ENCODE measurements at places on chromosomes 11 and 22. TPM values are rescaled to one million over a fixed set of nuclear protein-coding genes. Genes with fewer than 3 reads are reported as not detected.

The WNT11 gene
- polyA plus RNA-seq: 18.2 TPM

The SLC22A12 gene
- 3.1 TPM for polyA plus RNA-seq

The CCDC90B gene
- polyA plus RNA-seq: 83.1 TPM

DNA sequence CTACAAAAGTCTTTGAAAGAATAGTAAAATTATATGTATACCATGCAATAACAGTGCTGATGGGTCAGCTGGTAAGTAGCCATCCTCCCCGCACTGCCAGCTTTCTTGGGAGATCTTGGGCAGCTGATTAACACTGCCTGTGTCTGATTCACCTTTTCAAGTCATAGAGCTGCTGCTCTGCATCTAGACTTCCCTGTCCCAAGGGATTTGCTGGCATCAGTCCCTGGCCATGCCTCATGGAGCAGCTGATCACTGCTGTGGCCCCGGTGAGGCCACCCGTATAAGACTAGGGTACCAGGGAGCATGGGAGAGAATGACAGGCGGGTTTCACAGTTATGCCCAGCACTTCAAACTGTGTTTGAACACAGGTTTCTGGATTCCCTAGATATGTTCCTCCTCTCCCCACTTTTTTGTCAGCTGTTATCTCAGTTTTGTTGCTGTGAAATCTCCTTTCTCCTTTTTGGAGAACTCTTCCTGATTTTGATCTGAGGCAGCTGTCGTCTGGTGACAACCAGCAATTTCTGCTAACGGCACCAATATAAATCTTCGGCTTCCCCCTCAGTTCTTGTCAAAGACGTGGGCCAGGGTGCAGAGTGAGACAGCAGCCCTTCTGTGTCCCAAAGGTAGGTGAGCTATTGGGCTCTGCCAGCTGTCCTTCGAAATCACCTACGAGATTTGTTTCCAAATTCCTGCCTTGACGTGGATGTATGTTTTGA lies 438.9 kb downstream of the NTM start:
- DNase-seq: no peak

DNA sequence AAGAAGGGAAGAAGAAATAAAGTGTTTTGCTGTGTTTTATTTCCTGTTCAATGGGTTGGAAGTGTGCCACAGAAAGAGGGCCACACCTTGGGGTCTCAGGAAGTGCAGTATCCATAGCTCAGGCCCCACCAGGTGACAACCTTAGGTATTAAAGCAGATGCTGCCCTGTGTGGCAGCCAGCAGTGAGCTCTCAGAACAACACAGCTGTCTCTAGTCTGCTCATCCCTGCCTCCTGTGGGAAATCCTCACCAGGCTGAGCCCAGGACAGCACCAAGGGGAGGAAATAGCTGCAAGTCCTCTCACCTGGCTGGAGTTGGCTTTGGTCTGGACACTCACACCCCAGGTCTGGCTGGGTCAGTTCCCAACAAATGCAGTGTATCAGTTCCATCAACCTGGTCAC lies 25.1 kb downstream of the ARL14EP start:
- no peak for DNase-seq

DNA sequence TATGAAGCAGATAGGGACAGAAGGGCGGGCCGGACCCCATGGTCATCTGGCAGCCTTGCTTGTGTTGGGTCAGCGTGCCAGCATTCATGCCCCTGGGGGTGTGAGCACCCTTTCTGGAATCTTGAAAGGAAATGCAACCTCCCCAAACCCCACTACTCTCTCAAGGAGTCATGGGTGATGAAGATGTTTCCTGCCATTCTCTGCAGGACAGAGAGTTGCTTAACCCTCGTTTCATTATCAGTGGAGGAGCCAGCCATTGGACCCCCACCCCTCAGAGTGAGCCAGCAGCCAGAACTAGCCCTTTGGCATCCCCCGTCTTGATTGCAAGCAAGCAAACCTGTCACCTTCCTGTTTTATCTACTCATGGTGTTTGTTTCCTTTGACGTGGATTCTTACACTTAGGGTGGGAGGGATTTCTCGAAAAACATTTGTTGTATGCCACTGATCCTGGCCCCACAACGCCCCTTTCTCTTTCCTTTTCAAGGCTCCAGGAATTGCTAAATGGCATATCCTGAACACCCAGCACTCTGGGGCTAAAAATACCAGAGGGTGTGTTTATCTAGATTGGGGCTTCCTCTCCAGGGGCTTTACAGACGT lies 258.3 kb downstream of the ETS1 start:
- no peak for DNase-seq

Measured in renal pelvis (tissue), 12 donors.